T-helper 1 cell (primary cell): ENCODE measurements at places on chromosomes 3 and 15.

DNA sequence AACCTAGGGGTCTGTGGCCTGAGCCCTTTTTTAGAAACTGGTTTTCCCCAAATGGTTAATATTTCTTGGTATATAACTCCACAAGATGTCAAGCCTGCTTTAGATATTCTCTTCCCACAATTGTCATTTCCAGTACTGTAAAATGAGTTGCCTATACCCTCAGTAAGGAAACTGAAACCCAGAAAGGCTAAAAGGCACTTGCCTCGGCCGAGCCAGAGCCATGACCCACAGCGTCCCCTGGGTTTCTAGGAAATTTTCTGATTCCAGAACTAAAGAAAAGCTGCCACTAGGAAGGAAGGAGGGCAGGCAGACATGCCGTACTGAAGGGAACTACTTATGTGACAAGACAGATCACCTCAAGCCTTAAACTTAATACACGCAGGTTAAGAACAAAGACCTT, 59.1 kb downstream of the ATP8B4 start:
- no peak for DNase-seq

DNA sequence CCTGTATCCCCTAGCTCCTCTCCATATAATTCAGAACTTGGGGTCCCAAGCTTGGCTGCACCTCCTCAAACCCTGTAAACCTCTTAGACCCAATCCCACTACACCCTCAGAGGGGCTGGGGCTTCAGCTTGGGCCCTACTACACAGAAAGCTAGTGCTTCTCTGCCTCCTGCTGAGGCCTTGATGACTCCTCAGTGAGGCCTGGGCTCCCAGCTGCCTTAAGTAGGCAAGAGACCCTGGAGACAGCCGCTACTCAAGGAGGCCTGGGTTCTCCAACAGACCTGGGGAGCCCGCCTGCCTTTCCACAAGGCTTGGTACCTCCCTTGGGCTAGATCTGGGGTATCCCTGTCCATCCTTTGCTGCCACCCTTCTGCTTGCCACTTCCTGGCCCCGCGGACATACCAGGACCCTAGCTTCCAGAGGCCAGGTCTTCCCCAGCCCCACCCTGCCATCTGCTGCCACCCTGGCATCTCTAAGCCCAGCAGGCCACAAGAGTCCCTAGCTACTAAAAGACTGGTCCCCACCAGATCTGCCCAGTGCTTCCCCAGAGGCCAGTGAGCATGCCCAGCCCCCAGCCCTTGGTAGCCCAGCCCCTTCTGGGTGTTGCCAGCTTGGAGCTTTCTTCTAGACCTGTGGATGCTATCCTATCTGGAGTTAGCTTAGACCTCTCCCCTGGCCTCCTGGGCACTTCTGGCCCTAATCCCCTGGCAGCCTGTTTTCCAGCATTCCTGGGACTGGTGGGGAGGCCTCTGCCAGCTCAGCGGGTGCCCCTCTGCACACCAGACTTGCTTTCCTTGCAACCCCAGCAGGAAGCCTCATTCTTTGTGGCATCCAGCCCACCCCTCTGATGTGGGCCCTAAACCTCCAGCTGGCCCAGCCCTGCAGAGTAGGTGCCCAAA, 13.7 kb downstream of the C15orf39 start:
- no peak for DNase-seq

DNA sequence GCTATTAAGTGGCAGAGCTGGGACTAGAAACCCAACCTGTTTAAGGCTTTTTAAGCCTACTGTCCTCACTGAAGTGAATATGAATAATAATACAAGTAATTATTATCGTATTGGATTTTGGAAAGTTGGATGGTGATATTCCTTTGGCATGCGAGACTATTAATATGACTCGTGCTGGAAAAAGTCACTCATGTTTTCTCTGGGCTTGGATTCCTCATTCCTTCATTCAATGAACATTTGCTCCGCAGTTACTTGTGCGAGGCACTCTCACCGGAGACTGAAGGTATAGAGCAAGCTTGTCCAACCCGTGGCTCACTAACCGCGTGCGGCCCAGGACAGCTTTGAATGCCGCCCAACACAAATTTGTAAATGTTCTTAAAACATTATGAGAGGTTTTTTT, 694 bp downstream of the PLAAT1 start:
- no peak for DNase-seq

- no peak for DNase-seq
Measured at GRCh38 chr3:63323766-63324165, 45.7 kb downstream of the SYNPR start.

DNA sequence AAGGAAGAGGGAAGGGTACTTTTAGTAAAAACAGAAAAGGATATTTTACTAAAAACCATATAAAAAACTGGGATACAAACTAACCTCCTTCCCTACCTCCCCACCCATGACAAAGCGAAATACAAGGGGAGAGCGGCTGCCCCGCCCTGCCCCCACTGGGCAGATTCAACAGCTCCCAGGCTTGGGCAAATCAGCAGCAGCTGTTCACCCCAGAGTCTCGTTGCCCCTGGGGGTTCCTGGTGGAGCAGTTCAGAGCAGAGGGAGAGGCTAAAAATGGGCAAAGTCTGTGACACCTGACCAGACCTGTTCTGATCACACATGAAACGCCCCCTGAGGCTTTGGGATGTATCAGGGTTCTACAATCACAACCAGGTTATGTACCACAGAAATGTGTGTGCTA, 2.5 kb upstream of the ETFA start:
- DNase-seq, result no peak

- DNase-seq, result peak; percentile 48
Measured at GRCh38 chr3:15794303-15794771, 3.4 kb downstream of the ANKRD28 start.

DNA sequence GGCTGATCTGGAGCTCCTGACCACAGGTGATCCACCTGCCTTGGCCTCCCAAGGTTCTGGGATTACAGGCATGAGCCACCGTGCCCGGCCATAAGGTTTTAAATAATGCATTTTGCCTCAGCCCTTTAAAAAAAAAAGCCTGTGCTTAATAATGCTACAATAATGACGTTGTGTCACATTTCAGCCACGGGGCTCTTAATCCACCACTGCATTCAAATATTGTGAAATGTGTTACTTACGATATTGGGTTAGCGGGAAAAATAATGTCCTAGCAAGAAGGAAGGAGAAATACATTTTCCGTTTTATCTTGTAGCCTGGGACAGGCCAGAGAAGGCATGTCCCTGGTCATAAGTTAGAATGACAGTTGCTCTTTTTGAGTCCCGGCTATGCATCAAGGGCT, 17.6 kb downstream of the PAQR5 start:
- DNase-seq, result no peak

GRCh38 chr3:157618075-157618760, 115.0 kb upstream of the VEPH1 start:
- peak; percentile 33 for DNase-seq

DNA sequence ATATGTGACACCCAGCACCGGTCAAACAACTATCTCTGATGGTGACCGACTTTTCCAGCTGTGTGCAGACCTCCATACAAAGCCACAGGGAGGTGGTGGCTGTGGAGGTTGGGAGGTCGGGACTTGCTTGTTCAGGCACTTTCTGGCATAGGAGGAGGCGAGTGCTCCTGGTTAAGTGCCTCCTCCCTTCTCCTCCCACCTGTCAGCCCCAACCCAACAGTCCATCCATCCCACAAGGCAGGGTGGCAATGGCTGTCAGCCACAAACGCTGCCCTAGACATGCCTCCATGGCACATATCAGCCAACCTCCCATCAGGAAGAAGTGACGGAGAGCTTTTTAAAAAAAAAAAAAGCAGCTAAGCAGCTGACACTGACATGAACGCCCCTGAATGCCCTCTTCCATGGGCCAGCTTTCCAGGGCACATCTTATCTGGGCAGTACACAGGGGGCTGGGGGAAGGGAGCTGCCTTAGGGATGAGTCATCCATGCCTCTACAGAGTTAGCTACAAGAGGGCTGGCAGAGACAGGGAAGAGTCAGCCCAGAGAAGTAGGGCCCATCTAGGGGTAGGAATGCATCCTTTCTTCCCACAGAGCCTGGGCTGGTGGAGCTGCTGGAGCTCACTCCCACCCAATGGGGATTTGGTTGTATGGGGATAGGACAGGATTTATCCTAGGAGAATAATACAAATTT, 41.2 kb downstream of the CCDC12 start:
- no peak for DNase-seq

GRCh38 chr3:122974764-122975162, 52.8 kb downstream of the SEMA5B start:
- DNase-seq, result no peak

GRCh38 chr15:85792102-85792731, 2.5 kb downstream of the KLHL25 start:
- no peak for DNase-seq

DNA sequence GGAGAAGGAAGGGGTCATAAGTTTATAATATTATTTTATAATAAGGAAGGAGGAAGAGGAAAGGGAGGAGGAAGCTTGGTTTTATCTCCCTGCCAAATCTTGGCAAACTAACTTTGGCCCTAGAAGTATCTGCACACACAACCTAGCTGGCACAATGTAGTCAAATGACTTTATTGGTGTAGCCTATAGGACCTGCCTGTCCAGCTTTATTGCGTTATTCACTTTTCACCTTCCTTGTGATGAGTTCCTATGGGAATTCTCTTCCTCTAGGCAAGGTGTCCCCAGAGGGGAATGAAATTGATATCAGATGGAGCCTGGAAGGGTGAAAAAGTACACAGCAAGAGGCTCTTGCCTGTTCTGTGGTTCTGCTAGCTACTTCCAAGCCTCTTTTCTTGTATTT, 111.2 kb upstream of the SLC25A36 start:
- DNase-seq, result no peak

DNA sequence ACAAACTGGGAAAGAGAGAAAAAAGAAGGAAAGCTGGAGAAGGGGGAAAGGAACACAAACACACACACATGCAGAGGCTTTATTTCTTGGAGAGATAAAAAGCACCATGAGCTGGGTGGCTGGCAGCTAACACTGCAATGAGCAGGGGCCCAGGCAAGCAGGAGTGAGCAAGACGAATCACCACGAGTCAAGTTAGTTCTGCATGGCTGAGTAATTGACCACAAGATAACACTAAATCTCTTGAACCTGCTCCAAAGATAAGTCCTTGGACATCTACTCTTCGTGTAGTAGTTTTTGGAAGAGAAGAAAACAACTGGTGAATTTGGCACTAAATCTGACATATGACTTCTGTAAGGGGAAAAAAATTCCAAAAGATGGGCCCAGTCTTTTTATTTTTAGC, 100.9 kb downstream of the MYO5A start:
- DNase-seq, result no peak

DNA sequence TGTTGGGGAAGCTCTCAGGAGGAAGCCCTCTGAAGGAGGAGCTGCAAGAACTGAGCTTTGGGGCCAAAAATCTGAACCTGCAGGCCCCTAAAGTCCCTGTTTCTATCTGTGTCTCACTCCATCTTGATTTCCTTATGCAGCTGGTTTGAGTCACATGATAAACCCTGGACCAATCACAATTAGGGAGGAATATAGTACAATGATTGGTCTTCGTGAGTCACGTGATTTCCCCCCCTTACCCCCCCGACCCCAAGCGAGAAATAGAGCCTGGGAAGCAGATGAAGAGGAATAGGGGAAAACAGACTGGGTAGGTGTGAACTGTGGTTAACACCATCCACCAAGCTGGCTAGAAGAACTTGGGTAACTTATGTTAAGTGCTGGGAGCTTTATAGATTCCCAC, 12.9 kb downstream of the CRABP1 start:
- DNase-seq, result no peak

GRCh38 chr15:75925440-75925839, 21.8 kb downstream of the FBXO22 start:
- no peak for DNase-seq

GRCh38 chr3:194532591-194532990, 45.8 kb upstream of the ATP13A3 start:
- DNase-seq, result no peak

DNA sequence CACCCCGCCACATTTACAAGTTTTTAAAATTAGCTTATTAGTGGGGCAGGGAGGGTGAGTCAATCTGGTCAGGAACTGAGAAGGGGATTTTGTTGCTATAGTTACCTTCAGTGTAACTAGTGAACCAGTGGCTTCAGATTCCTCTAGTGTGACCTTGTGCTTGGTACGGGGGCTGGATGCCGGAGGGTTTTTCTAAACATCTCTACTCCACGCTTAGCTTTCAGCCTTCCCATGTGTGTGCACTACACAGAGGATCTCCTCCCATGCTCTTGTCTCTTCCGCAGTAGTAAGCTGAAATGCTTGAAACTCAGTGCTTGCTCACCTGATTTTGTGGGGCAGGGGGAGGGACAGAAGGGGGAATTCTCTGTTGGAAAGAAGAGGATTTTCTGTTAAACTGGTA, 67.9 kb upstream of the AKAP13 start:
- DNase-seq, result no peak

DNA sequence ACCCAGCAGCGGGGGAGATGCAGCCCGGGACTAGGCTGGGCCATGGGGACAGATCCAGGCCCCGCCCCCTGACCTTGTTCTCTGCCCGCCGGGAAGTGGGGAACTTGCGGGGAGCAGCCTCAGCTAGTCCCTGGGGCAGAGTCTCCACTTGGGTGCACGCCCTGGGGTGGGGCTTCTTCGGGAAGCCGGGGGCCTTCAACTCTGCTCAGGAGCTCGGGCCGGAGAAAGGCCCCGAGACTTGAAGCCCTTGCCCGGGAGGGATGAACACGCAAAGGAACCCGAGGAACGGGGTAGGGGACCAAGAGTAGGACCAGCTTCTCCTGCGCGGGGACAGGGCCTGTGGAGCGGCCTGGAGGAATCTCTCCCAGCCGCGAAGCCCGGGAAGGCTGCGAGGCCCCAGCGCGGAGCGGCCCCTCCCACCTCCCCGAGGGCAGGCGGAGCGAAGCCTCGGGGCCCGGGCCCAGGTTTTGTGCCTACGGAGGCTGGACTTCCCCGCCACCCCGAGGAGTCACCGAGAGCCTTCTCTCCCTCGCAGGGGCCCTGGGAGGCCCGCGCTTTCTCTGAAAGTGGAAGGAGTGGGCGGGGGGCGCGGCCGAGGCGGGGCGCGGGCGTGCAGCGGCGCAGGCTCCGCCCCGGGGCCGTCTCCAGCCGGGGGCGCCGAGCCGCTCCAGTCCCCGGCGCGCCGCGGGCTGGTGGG, at the start of gene ITPKA:
TSS of gene ITPKA (plus strand) at position 670 of the 697 bp plus-strand sequence. CDS start 54 bp downstream, outside the sequence.
- DNase-seq, result peak; percentile 72

DNA sequence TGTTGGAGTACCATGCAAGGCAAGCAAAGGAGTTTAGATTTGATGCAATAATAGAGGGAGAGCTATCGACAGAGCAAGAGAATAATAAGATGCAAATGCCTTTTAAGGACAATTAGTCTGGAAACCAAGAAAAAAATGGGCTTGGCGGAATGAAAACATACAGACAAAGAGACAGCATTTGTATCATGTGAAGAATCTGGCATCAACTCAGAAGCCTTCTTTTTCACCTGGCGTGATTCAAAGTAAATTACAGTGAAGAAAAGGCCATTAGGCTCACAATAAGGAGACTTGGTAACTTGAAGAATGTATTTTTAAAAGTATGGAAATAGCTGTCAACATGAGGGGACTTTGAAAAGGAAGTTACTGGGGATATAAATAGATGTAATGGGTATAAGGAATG, 521.2 kb upstream of the GOLIM4 start:
- DNase-seq, result no peak

- no peak for DNase-seq
Measured at GRCh38 chr15:95365511-95366107, 964.9 kb upstream of the NR2F2 start.

DNA sequence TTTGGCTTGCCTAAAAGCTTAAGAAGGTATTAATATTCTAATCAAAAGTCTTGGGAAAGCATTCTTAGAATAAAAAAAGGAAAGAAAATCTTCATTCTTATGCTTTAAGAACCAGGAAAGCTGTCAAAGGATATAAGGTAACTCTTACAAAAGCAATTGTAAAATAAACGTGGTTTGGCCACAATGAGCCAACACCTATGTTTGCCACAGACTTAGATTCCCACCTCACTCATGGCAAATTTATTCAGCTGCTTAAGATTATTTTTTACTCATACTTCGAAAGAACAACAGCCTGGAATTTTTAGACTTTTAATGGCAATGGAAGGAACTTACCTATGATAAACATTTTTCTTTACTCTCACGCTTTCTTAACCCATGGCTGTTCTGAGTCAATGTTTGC, 38.4 kb downstream of the AGTR1 start:
- no peak for DNase-seq
